ENCODE measurements at places on chromosomes 3 and 15. TPM values are rescaled to one million over a fixed set of nuclear protein-coding genes. Genes with fewer than 3 reads are reported as not detected.

GRCh38 chr3:188641076-188641475 lies 487.1 kb downstream of the LPP start:
- H3K36me3 ChIP-seq = no peaks in the 10 kb centered on the region
- DNase-seq = no peak
- peaks cover 5% of the 10 kb centered on the region for H3K4me1 ChIP-seq
- H3K27ac ChIP-seq = no peak overlapping the region
- H3K27me3 ChIP-seq = no peaks in the 10 kb centered on the region

GRCh38 chr15:66390678-66391077 lies 4.0 kb downstream of the MAP2K1 start:
- no peak overlapping the region for H3K27ac ChIP-seq
- DNase-seq = no peak
- no peaks in the 10 kb centered on the region for H3K36me3 ChIP-seq
- H3K27me3 ChIP-seq = no peaks in the 10 kb centered on the region
- no peak overlapping the region for H3K4me3 ChIP-seq

- H3K27ac ChIP-seq = no peak overlapping the region
- no peaks in the 10 kb centered on the region for H3K4me1 ChIP-seq
- H3K27me3 ChIP-seq = no peaks in the 10 kb centered on the region
- H3K36me3 ChIP-seq = no peaks in the 10 kb centered on the region
These were observed 764.0 kb upstream of the DPPA4 start for GRCh38 chr3:110101361-110101760.

DNA sequence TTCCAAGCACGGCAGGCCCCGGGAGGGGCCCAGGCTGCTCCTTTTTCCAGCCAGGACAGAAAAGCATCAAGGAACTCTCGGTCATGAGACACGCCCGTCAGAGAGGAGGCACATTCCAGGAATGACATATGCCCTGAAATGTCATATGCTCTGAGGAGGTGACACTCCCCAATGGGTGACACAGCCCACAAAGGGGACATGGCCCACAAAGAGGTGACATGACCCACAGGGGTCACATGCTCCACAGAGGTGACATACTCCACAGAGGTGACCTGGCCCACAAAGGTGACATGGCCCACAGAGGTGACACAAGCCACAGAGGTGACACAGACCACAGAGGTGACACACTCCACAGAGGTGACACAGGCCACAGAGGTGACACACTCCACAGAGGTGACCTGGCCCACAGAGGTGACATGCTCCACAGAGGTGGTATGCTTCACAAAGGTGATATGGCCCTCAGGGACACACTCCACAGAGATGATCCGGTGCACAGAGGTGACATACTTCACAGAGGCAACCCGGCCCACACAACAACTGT lies 79.2 kb downstream of the ABHD5 start:
- DNase-seq = no peak
- no peaks in the 10 kb centered on the region for H3K27me3 ChIP-seq
- peak overlapping the region; percentile 68 for H3K4me3 ChIP-seq

DNA sequence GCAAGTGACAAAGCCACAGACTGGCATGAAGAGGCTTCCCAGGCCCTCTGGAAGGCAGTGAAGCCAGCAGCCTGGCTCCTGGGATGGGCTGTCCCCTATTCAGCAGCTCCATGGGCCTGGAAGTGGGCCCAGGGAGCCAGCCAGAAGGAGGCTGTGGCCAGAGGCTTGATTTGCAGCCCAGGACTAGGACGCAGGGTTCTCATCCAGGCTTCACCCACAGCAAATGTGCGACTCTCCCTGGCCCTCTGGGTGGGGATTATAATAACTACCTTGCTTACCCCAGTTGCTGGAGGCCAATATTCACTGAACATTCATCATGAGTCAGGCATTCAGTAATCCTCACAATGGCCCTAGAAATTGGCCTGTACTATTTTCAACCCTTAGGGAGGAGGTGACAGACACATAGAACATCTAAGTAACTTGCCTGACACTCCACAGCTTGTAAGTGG lies 24.6 kb upstream of the SRP14 start:
- no peak overlapping the region for H3K4me3 ChIP-seq
- H3K36me3 ChIP-seq = no peaks in the 10 kb centered on the region
- peaks cover 27% of the 10 kb centered on the region for H3K4me1 ChIP-seq
- no peaks in the 10 kb centered on the region for H3K27me3 ChIP-seq
- H3K27ac ChIP-seq = peak overlapping the region; percentile 59

DNA sequence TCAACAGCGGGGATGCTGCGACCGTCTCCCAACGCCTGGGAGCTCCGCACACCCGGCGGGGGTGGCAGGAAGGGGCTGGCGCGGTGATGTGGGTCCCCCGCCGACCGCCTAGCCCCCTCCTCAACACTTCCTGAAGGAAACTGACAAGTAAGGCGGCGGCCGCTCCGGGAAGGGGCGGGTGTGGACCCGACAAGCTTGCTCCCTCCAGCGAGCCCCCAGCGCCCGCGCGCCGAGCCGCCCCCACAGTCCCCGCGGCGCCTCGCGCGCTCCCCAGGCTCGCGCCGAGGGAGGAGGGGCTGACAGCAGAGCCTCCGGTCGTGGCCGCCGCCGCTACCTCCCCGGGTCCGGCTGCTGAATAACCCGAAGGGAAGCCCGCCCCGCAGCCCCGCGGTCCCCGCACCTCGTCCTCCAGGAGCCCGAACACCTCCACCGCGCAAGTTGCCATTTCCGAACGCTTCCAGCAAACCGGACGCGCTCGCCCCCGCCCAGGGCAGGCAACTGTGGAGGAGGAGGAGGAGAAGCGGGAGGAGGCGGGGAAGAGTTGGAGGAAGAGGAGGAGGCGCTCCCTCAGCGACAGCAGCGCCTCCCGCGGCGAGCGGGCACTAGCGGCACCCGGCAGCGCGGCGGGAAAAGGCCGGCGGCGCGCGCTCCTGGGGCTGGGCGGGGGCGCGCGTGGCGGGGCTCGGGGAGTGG lies at the start of gene NEDD4:
NEDD4 (minus strand) TSS at position 502 of the 693 bp plus-strand sequence; CDS start at position 445, 57 bp downstream.
- DNase-seq = peak; percentile 99
- H3K27me3 ChIP-seq = no peaks in the 10 kb centered on the region
- no peaks in the 10 kb centered on the region for H3K36me3 ChIP-seq
- H3K27ac ChIP-seq = peak within 1 kb of the TSS; percentile 70
- H3K4me3 ChIP-seq = peak within 1 kb of the TSS; percentile 88

- no peaks in the 10 kb centered on the region for H3K27me3 ChIP-seq
- no peaks in the 10 kb centered on the region for H3K4me1 ChIP-seq
- no peak overlapping the region for H3K27ac ChIP-seq
- no peak overlapping the region for H3K4me3 ChIP-seq
These were observed 42.8 kb downstream of the TFDP2 start for GRCh38 chr3:142106548-142106947.

DNA sequence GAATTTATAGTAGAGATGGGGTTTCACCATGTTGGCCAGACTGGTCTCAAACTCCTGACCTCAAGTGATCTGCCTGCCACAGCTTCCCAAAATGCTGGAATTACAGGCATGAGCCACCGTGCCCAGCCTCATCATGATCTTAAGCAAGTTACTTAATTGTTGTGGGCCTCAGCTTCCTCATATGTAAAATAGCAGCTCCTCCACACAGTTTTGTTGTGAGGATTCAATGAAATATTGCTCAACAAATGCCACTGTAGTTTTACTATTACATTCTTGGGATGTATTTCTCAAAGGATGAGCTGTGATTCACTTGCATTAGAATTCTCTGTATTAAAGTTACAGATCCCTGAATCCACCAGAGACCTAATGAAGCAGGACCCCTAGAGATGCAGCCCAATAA lies 168.8 kb downstream of the ADAMTS9 start:
- DNase-seq = no peak
- H3K27me3 ChIP-seq = no peaks in the 10 kb centered on the region
- no peaks in the 10 kb centered on the region for H3K36me3 ChIP-seq
- H3K4me1 ChIP-seq = no peaks in the 10 kb centered on the region

DNA sequence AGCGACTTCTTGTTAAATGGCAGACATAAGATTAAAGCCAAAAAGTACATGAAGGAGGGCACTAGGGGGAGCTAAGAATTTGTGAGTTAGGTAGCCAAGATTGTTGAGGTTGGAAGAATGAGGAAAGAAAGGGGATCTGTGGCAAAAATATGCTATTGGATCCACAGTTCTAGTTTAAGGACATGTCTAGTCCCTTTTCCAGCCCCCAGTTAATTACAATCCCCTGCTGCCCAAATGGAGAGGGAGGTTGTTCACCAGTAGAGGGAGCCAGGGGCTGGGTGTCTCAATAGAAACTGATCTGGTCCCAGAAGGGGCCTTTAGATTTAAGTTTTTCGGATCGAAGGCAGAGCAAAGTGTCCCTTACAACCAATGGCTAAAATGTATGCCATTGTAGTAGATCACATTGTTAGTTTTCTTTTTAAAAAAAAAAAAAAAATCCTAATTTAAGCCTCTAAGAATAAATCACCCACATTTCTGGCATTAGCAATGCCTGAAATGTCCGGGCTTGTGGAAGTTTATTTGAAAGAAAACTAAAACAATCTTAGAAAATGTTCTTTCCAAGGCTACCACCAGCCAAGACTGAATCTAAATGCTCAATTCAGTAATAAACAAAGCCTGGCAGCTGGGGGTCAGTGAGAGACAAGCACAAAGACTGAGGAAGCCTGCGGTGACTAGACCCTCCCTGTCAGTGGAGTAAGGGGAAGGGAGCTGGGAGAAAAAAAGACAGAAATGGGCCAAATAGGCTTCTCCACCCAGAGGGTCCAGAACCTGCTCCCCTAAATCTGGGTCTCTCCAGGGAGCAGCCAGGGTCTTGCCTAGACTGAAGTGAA lies 7.1 kb downstream of the COL8A1 start:
- DNase-seq = no peak
- peaks cover 51% of the 10 kb centered on the region for H3K36me3 ChIP-seq
- H3K4me1 ChIP-seq = peaks cover 95% of the 10 kb centered on the region
- peak overlapping the region; percentile 31 for H3K4me3 ChIP-seq

DNA sequence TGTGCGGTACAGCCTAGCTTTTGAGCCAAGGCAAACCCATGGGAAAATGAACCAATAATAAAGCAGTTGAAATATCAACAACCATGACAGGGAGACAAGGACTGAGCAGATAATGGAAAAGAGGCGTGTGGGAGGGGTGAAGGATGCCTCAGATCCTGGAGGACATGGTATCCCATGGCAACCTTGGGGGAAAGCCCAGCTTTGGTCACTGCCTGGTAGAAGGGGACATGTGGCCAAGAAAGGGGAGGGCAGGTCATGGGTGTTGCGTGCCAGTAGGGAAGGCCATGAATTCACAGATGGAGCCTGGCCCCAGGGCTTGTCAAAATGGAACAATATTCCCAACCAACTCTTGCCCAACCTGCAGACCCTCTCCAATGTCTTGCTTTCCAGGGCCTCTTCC lies 140.5 kb upstream of the SMAD3 start:
- no peak overlapping the region for H3K27ac ChIP-seq
- DNase-seq = no peak
- H3K27me3 ChIP-seq = no peaks in the 10 kb centered on the region
- no peak overlapping the region for H3K4me3 ChIP-seq
- H3K4me1 ChIP-seq = peaks cover 12% of the 10 kb centered on the region

DNA sequence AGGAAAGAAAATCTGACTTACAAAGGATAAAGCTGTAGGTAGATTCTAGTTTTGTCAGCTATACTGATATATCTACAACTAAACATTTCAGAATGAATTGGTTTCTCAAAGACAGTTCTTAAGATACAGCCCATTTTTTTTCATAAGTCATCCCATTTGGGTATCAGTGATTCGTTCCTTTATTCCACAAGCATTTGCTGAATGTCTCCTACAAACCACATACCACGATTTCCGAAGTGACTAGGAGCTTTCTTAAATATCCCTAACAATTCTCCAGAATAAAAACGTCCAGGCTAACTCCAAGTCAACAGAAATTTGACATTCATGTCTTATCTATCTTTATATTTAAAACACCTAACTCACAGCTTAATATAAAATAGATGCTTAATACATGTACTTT lies 59.8 kb downstream of the TP53BP1 start:
- no peak overlapping the region for H3K27ac ChIP-seq
- no peak overlapping the region for H3K4me3 ChIP-seq
- no peak for DNase-seq
- H3K4me1 ChIP-seq = peaks cover 5% of the 10 kb centered on the region

GRCh38 chr3:155326901-155327300 lies 33.4 kb upstream of the STRIT1 start:
- no peak overlapping the region for H3K27ac ChIP-seq
- no peaks in the 10 kb centered on the region for H3K36me3 ChIP-seq
- no peak overlapping the region for H3K4me3 ChIP-seq
- DNase-seq = no peak
- no peaks in the 10 kb centered on the region for H3K27me3 ChIP-seq

DNA sequence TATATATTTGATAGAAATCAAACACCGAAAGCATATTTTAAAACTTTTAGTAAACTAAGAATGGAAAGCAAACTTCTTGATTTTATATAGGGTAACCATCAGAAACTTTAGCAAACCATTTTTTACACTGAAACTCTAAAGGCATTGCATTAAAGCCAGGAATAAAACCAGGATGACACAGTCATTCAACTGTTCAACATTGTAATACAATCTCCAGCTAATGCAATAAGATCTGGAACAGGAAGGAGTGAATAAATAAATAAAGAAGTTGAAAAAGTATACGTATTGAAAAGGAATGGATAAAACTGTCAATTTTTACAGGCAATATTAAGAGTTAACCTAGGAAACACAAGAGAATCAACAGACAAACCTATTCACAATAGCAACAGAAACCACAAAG lies 181.9 kb upstream of the TTC14 start:
- DNase-seq = no peak
- peaks cover 15% of the 10 kb centered on the region for H3K4me1 ChIP-seq
- H3K27me3 ChIP-seq = no peaks in the 10 kb centered on the region
- peak overlapping the region; percentile 61 for H3K27ac ChIP-seq
- H3K4me3 ChIP-seq = no peak overlapping the region

GRCh38 chr3:72950372-72950771 lies 46.2 kb upstream of the PPP4R2 start:
- peaks cover 6% of the 10 kb centered on the region for H3K4me1 ChIP-seq
- H3K27me3 ChIP-seq = no peaks in the 10 kb centered on the region
- no peak overlapping the region for H3K4me3 ChIP-seq
- H3K27ac ChIP-seq = no peak overlapping the region
- no peak for DNase-seq

- H3K4me3 ChIP-seq = no peak overlapping the region
- H3K27me3 ChIP-seq = no peaks in the 10 kb centered on the region
- no peaks in the 10 kb centered on the region for H3K36me3 ChIP-seq
- peaks cover 22% of the 10 kb centered on the region for H3K4me1 ChIP-seq
These were observed 24.0 kb downstream of the GOLIM4 start for GRCh38 chr3:168071591-168072322.

Gene IFT57
- 74.9 TPM for total RNA-seq

Gene CFAP161
- under 0.01 TPM for total RNA-seq

Gene TUSC7
- total RNA-seq = not detected

Gene CCDC13
- total RNA-seq = 0.72 TPM

Gene GOLGA6L7
- not detected for total RNA-seq

Gene ST3GAL6
- 2.2 TPM for total RNA-seq
